ENCODE measurements at places on chromosomes 4 and X.

- DNase-seq, result no peak
Observed at GRCh38 chr4:113834298-113834697, 72.8 kb upstream of the CAMK2D start.

DNA sequence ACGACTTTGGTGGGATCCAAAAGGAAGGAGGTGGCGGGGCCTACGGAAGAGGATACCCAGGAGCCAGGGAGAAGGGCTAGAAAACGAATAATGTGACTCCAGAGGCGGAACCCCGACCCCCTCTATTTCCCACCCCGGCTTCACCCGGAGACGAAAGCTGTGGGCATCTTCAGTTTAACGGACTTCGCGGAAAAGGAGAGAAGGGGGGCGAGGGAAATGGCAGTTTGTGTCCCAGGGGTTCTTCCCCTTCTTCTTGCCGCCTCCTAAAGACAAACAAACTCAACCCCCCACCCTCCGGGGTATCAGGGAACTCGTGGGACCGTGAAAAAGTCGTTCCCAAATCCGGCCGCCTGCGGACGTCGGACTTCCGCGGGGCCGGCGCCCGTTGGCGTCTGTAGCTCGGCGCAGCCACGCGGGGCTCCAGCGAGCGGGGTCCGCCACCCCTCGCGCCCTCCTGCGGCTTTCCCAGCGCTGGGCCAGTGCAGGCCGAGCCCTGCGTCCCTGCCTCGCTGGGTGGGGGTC lies 3.6 kb upstream of the LEF1 start:
- no peak for DNase-seq

GRCh38 chr4:153122855-153123254 lies 81.4 kb upstream of the TRIM2 start:
- DNase-seq, result no peak

- DNase-seq, result no peak
Observed at GRCh38 chrX:150513544-150513943, 54.9 kb upstream of the MTM1 start.

DNA sequence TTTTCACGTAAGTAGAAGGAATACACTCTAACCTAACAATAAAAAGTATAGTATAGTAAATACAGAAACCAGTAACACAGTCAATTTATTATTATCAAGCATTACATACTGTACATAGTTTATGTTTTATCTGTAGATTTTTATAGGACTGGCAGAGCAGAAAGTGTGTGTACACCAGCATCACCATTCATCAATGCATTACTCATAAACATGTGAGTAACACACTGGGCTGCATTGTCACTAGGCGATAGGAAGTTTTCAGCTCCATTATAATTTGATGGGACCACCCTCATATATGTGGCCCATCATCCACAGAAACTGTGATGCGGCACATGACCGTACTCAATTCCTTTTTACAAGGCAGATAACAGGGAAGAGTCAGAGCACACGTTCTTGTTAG lies 137.8 kb upstream of the RBPJ start:
- no peak for DNase-seq

DNA sequence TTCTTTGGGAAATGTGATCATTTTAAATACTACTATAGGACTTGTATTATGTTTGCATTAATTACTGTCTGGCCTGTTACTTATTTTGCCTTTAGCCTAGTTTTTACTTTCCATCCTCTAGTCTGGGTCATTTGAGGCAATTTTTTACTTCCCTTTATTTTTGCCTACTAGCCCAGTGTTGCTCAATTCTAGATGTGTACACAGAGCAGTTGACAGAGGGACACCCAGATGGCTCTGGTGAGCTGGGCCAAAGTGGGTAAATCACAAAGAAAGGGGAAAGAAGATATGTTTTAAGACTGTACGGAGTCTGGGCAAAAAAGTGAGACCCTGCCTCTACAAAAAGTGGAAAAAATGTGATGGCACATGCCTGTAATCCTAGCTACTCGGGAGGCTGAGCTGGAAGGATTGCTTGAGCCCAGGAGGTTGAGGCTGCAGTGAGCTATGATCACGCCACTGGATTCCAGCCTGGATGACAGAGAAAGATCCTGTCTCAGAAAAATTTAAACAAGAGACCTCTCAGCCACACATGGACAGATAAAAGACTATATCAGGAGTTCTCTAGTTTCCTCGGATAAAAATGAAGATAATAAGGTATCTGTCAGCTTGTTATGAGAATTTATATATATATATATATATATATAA lies 35.7 kb downstream of the APOO start:
- no peak for DNase-seq

DNA sequence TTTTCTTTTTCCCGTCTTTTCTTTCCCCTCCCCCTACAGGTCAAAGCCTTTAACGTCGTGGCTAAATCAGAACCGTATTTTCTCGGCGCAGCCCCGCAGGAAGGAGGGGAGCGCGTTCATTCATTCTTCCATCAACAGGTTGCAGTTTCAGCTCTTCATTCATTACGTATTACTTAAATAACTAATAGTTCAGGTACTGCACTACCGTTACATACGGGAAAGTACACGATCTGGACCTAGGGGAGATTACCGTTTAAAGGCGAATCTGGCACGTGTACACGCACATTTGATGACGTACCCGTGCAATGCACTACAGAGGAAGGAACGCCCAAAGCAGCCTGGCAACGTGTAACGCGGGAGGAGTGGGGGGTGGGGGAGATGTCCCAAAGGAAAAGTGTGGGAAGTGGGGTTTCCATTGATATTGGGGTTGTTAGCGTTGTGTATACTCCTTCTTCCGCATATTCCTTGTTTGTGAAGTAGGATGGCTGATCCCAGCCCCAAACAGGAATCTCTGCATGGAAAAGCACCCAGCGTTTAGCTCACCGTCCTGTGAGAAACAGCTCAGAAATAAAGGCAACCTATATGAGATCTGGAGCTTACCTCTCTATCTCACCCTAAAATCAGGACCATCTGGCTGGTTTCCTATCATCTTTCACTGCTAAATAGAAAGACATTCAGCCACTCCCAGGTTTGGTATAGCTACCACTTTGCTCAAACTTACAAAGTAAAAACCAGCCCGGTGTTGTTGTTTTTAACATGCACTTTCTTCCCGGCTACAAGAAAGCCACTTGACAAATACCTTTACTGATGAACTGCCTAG lies 585 bp upstream of the SEC24D start:
- DNase-seq, result peak; percentile 80

DNA sequence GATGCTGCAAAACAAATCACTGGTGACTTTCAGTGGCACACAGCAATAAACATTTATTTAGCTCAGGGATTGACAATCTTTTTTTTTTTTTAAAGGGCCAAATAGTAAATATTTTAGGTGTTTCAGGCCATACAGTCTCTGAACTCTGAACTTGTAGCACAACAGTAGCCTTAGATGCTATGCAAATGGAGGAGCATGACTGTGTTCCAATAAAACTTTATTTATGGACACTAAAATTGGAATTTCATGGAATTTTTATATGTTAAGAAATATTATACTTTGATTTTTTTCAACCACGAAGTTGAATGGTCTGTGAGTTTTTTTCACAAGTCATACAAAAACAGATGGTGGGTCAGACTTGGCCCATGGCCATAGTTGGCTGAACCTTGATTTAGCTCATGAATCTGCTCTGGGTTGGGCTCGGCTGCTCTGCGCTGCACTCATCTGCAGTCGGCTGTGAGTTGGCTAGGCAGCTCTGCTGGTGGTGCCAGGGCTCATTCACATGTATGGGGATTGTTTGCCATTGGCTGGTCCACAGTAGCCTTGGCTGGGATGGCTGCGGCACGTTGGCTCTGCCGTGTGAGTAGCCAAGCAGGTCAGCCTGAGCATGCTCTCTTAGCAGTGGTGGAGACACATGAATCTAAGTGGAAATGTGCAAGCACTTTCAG lies 231.7 kb upstream of the PGRMC2 start:
- no peak for DNase-seq

DNA sequence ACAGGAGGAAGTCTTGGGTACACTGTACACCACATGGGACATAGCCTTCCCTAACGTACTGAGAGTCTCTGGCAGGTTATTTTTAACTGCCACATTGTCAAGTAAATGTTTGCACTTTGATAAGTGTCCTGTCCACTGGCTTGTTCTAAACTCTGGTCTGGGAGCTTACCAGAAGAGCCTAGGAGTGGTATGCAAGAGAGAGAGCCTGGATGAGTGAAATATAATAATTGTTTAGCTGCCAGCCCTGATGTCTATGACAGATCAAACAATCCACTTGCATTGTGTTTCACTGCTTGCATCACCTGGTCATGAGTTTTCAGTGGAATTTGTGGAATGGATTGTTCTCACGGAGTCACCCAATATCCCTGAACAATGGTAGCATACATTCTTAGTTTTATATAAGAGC lies 91.6 kb downstream of the SHROOM3 start:
- no peak for DNase-seq

Measured in amniotic stem cell (primary cell).